ENCODE measurements at places on chromosomes 11 and 22.

GRCh38 chr22:24504956-24505736 lies 10.0 kb downstream of the UPB1 start:
- ATAC-seq: no peak

- ATAC-seq: no peak
Observed at GRCh38 chr22:24105013-24105360, 76.3 kb upstream of the SUSD2 start.

- ATAC-seq: no peak
Observed at GRCh38 chr22:23237841-23238240, 57.5 kb downstream of the BCR start.

DNA sequence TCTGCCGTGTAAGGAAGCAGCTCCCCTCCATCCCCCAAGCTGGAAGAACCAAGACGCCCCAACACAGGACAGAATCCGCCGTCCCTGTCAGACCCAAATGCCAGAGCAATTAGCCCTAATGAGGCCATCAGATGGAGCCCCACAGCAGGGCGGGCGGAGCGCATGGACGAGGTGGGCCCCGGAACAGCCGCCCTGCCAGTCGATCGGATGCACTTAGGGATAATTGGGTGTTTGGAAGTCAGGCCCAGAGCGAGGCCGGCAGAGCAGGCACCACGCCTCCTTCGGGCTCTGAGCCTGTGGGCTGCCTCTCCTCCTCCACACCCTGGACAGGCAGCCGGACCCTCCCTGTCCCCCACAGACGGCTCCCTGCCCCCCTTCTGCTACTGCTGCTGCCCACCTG lies 5.5 kb upstream of the TH start:
- ATAC-seq: no peak

GRCh38 chr11:57490456-57491248 lies 24.9 kb downstream of the SLC43A1 start:
- no peak for ATAC-seq

DNA sequence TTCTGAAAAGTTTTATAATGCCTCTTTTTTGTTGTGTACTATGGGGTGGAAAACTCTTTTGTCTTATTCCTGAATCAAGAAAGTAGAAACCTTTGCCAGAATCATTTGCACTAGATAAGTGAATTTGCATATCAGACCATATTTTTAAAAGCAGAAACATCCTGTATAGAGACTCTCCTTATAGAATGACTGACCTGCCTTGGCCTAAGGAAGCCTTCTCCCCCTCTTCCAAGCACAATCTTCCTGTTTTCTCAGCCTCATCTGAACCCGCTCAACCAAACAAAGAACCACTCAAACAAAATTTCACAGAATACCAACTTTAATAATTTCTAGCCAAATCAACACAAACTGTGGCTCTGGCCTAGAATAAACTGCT lies 60.3 kb downstream of the SIK3 start:
- no peak for ATAC-seq

GRCh38 chr22:39622881-39623367 lies 52.4 kb downstream of the CACNA1I start:
- peak; percentile 46 for ATAC-seq

DNA sequence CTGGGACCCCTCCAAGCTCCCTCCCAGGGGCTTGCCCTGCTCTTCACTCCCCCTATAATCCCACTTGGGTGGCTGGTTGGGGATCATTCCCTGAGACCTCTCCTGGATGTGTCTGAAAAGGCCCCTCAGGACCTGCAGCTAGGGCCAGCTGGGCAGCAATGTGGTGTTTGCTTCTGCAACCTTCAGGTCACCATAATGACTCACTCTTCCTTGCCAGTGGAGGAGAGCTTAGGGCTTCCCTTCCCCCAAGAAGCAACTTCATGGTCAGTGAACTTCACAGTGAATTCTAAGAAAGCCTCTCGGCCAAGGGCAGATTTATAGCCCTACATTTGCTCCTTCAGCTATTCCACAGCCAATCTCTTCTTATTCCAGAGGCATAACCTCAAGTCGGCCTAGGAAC lies 45.1 kb upstream of the TSPAN18 start:
- ATAC-seq: no peak

All from stimulated activated memory B cell treated with anti-CD40 and anti-IgM and Interleukin-4, amounts not matched to agents 10 μg/mL and 1 μg/mL and 100 μg/mL, for 72 hours (primary cell).